ENCODE measurements at places on chromosomes 6 and 20. TPM values are rescaled to one million over a fixed set of nuclear protein-coding genes. Genes with fewer than 3 reads are reported as not detected.

Gene THBS2
- total RNA-seq: 0.14 TPM

Gene GMPR
- total RNA-seq: 25.0 TPM

Gene TMEM74B
- total RNA-seq: 0.79 TPM

Gene CCDC170
- under 0.01 TPM for total RNA-seq

Gene HLA-DMA
- 0.93 TPM for total RNA-seq

Gene TBC1D20
- total RNA-seq: 27.4 TPM

Gene CD24
- 1.7 TPM for total RNA-seq

Gene CST2
- not detected for total RNA-seq

Gene CBLN4
- not detected for total RNA-seq

Gene TCF21
- not detected for total RNA-seq

Gene WFDC10B
- total RNA-seq: not detected

Gene IBTK
- total RNA-seq: 69.9 TPM

Gene HCRTR2
- total RNA-seq: not detected

Gene SPATA25
- 0.79 TPM for total RNA-seq

Gene PRPH2
- not detected for total RNA-seq

Gene SUMO4
- total RNA-seq: 5.5 TPM

Gene PKHD1
- not detected for total RNA-seq

Gene SLC12A5
- total RNA-seq: under 0.01 TPM

Gene SLC18B1
- 13.4 TPM for total RNA-seq

Gene LAMP5
- 0.66 TPM for total RNA-seq

Gene SULF2
- 41.2 TPM for total RNA-seq

Gene DZANK1
- total RNA-seq: 0.93 TPM

Gene MYL9
- 2.0 TPM for total RNA-seq

Gene MYB
- total RNA-seq: 0.14 TPM

Gene PPP1R14C
- total RNA-seq: not detected

Gene PDE10A
- total RNA-seq: 18.9 TPM

Gene SYTL3
- total RNA-seq: 0.65 TPM

Gene RALGAPA2
- 82.7 TPM for total RNA-seq

Gene C20orf96
- total RNA-seq: 3.2 TPM
